ENCODE measurements at places on chromosomes 7 and 10.

DNA sequence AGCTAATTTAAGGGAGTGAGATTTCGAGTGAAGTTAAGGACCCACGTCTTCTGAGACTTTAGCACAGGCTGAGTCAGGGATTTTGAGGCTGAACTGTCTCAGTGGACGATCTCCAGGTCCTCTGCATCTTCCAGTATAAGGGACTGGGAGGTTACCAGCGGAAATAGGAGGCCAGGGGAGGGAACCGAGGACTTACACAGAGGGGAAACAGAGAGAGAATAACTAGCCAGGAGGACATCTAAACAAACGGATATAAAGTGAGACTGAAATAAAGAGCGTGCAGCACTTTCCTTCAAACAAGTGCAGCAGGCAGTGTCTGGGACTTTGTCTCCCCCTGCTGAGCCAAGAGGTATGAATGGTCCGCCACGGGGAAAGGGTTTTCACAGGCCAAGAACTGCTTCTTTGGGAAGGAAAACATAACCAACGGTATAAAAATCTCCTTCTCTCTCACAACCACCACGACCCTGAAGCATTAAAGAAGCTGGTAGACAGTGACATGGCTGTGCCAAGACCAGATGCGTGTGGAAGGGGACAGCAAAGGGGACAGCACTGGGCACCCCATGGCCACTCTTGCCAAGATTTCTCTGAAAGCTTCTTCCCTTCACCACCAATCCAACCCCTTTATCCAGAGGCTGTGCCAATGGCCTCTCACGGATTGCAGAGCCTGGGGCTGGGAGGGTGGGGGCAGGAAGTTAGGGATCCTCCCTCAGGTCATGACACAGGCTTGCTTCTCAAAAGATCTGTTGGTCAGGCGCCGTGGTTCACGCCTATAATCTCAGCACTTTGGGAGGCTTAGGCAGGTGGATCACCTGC, 72.0 kb downstream of the SLC37A3 start:
- DNase-seq, result no peak

DNA sequence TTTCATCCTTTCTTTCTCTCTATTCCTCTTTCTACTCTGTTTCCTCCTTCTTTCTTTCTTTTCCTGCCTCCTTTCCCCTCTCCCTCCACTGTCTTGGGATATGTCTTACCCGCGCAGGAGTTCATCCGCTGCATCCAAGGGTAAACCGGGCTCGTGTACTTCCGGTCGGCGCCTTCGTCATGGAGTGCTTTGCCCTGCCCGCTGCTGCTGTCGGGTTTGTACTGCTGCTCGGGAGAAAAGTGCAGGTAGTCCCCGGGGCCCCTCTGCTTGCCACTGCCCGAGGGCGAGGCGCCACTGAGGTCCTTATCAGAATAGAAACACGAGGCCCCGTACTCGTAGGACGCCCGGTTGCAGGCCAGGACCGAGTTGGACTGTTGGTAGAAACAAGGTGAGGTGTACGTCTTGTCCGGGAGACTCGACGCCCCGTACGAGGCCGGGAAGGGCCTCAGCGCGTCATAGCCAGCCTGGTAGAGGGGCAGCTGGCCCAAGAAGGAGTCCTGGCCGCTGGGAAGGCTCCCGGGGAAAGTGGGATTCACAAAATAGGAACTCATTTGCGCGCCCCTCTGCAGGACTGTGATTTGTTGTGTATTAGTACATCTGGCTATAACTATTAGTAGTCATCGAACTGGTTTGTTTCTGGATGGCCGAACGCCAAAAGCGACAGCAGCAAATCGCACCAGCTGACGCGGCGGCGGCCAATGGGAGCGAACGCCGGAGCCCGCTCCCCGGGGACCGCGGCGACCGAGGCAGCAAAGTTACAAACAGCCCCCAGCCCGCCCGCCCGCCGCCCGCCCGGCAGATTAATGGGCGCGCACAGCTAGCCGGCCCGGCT, at the start of gene HOXA6:
TSS of gene HOXA6 (minus strand) at position 576 of the 832 bp plus-strand sequence. CDS start at position 551, 25 bp downstream.
- no peak for DNase-seq

- DNase-seq, result peak; percentile 59
Measured at GRCh38 chr10:46268076-46268881, 18.5 kb upstream of the ANTXRL start.

- DNase-seq, result no peak
Measured at GRCh38 chr10:4067531-4067930, 282.5 kb upstream of the KLF6 start.

DNA sequence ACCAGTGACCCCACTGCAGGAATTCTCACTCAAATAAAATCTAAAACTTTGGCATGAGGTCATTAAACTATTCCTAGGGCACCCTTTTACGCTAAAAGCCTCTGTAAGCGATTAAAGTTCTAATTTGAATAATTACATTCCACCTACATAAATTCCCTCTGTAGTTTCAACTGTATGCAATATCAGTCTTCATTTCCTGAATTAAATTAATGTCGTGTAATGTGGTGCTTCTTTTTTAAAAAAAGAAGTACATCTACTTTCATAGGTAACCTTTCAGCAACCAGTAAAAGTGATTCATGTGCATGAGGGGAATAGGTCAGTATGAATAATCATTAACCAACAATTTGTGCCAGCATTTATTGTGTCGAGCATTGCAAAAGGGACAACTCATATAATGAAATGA, 44.7 kb downstream of the IMMP2L start:
- no peak for DNase-seq

DNA sequence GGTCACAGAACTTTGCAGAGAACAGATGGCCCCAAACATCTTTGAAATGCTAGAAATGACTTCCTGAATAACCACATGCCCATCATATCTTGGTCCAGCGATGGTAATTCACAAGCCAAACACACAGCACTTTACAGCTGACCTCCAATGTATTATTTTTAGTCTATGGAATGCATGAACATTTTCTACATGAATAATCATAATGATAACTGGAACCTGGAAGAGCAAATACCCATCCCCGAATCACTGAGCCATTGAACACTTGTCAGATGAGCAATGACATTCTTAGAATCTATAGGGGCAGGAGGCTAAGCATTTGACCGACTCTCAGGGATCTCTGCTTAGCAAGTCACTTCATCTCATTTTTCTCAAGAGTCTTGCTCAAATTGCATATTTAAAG, 167.3 kb downstream of the CREB5 start:
- DNase-seq, result no peak

- no peak for DNase-seq
Measured at GRCh38 chr7:5450549-5451327, 27.1 kb upstream of the TNRC18 start.

GRCh38 chr10:74786126-74786525, 40.3 kb upstream of the KAT6B start:
- no peak for DNase-seq

GRCh38 chr7:102318482-102318971, 31.9 kb downstream of the SH2B2 start:
- no peak for DNase-seq

DNA sequence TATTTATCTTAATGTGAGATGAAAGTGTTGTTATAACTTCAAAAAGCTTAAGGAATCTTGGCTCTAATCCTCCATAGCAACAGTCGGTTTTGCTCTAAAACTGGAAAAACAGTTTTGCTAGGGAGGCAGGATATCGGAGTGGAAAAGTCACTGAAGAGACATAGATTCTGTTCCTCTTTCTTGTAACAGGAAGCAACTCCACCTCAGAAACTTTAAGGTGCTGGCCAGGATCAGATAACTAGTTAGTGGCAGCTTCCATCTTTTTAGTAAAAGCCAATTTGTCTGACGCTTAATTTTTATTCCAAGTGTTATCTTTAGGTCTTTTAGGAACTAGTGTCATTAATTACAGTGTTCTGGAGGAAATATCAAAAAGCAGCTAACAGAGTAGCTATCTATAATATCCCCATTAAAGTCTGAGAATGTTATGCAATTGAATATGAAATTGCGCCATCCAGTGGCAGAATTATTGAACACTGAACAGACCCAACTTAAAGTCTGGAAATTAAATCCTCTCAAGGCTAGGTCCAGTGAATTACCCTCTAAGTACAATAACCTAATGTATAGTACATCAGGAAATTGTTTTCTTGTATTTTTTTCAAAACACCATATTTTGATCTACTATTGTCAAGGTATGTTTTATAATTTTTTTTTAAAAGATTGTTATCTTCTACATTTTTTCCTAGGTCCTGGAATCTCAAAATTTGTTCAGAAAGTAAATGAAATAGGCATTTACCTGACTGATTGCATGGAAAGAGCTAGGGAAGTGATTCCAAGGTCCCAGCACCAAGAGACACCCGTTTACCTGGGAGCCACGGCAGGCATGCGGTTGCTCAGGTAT, 65.9 kb upstream of the CC2D2B start:
- DNase-seq, result no peak

DNA sequence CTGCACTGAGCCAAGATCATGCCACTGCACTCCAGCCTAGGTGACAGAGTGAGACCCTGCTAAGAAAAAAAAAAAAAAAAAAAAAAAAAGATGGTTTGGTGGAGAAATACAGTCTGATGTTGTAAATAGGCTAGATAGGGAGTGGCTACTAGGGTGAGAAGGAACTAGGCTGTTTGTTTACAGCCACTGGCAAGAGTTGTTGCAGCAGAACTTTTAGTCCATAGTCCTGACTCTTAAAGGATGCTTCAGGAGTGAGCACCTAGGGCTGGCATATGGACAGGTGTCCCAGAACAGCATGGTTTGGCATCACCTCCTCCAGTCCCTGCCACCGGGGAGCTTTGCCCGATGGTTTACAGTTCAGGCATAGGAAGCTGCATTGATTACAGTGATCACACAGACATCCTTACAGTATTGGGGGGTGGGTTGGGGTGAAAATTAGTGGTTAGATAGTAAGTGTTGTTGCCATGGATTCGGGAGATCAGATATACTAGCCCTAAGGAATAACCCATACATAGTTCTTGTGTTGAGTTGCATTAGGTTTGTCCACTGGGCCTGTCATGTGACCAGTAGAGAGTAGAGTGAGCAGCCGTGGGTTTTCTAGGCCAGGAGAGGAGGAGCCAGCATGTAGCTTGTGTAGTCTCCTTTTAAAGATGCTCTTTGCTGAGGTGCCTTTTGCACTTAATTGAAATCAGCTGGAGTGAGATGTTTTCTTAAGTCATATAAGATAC, 35.9 kb downstream of the ZRANB1 start:
- DNase-seq, result no peak

- no peak for DNase-seq
Measured at GRCh38 chr7:94031865-94032264, 27.7 kb upstream of the BET1 start.

- peak; percentile 38 for DNase-seq
Measured at GRCh38 chr7:130157700-130158099, 47.5 kb downstream of the TMEM209 start.

GRCh38 chr10:26486304-26486703, 48.2 kb downstream of the APBB1IP start:
- DNase-seq, result no peak

GRCh38 chr7:415646-416525, 103.8 kb downstream of the PDGFA start:
- DNase-seq, result no peak

- no peak for DNase-seq
Measured at GRCh38 chr10:35470248-35470924, 134.1 kb downstream of the CCNY start.

GRCh38 chr10:10946801-10947200, 70.9 kb upstream of the CELF2 start:
- peak; percentile 17 for DNase-seq

GRCh38 chr7:157516911-157517781, 180.3 kb downstream of the DNAJB6 start:
- DNase-seq, result peak; percentile 85

DNA sequence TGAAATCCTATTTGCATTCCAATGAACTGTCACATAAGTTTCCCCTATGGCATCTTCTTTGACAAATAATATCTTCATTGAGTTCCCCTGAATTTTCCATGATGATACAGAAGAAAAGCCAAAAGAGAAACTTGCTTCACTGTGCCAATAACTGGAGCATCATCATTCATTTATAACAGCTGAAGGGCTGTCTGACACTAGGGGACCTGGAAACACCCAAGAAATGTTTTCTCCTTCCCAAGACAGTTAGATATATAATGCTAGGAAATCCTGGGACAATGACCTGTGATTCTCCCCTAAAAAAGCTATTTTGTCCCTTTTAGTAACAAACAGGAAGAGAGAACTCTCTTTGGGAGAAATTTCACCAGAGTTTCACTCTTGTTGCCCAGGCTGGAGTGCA, 133.6 kb downstream of the SEMA3C start:
- DNase-seq, result no peak

DNA sequence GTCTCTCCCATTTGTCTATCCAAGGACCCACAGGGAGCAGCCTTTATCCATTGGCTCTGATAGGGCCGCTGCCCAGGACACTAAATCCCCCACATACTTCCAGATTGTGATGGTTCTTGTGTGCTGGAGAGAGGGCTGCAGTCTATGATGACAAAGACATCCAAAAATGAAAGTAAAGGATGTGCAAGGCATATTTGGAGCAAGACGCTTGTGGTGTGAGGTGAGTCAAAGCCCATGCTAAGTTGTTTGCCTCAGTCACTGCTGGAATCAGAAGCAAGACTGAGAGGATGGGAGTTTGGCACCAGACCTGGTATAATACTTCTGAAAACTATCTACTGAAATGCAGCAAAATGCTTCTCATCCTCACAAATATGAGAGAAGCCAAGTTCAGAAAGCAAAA, 22.7 kb downstream of the ZNF22 start:
- DNase-seq, result no peak

- no peak for DNase-seq
Measured at GRCh38 chr7:19969859-19970493, 196.6 kb upstream of the TMEM196 start.

Data from osteocyte (in vitro differentiated cells).